ENCODE measurements at places on chromosomes 16 and 17. TPM values are rescaled to one million over a fixed set of nuclear protein-coding genes. Genes with fewer than 3 reads are reported as not detected.

Gene TAT
- not detected for total RNA-seq

Gene DOC2B
- total RNA-seq: not detected

Gene OR1A1
- total RNA-seq: not detected

Gene MRPL45
- total RNA-seq: 22.7 TPM

All from smooth muscle cell of the coronary artery (primary cell).